ENCODE measurements at places on chromosomes 1 and 21.
A peak's percentile ranks its signal among the peaks of the same experiment; 100 is the strongest.

DNA sequence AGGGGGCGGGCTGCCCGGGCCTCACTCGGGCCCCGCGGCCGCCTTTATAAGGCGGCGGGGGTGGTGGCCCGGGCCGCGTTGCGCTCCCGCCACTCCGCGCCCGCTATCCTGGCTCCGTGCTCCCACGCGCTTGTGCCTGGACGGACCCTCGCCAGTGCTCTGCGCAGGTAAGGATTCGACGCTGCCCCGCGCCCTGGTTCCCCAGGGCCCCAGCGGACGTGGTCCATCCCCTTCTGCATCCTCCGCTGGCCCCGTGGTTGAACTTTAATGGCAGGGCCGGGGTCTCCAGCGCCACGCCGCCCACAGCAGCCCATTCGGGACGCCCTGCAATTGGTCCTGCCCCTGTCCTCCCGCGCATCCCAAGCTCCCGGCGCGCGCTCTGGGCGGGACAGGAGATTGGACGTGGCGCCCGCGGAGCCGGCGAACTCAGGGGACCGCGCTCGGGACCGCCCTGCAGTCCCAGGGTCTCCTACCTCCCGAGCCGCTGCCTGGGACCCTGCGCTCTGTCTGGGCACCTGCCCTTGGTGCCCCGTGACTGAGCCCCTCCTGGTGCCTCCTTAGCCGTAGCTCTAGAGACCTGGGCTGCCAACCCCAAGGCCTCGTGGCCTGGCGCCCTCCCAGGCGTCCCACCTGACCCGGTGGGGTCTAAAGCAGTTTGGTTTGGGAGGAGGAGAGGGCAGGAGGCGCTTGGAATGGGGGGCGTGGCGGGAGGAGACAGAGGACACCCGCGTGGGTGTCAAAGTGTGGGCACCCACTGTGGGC is at the start of gene ALPL:
TSS of gene ALPL (plus strand) at position 73 of the 762 bp plus-strand sequence. CDS start 44,659 bp downstream, outside the sequence.
- no peak for DNase-seq

DNA sequence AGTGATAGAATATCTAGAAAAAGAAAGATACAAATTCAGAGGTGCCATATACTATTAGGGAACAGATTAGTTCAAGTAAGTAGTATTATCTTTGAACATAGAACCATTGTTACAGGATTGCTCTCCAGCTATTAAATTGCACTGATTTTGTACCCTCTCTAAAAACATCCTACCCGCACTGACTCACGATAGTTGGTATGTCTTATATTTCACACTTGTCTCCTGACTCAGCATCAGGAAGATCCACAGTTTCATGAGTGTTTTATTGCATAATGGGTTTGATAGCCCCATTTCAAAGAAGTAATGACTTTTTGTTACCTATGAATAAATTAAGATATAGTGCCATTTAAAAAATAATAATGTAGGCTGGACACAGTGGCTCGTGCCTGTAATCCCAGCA is 6.0 kb downstream of the TATDN3 start:
- DNase-seq: no peak

GRCh38 chr1:204746838-204747442 is 61.4 kb upstream of the LRRN2 start:
- DNase-seq: peak; percentile 44

- peak; percentile 28 for DNase-seq
Observed at GRCh38 chr1:186212568-186213224, 162.4 kb downstream of the TPR start.

DNA sequence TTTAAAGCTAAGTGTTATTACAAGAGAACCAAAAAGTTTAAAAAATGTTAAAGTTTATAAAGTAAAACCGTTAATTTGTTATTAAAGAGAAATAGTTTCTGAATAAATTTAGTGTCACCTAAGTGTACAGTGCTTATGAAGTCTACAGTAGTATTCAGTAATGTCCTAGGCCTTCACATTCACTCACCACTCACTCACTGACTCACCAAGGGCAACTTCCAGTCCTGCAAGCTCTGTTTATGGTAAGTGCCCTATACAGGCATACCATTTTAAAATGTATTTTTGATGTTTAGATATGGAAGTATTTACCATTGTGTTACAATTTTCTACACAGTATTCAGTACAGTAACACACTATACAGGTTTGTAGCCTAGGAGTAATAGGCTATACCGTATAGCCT is 60.1 kb upstream of the GCLM start:
- DNase-seq: no peak
